ENCODE measurements at places on chromosomes 2 and 18.

- no peak for DNase-seq
These were observed 127.5 kb downstream of the NCK2 start for GRCh38 chr2:105872142-105872728.

GRCh38 chr2:195468771-195469170 lies 188.3 kb upstream of the SLC39A10 start:
- DNase-seq = no peak

DNA sequence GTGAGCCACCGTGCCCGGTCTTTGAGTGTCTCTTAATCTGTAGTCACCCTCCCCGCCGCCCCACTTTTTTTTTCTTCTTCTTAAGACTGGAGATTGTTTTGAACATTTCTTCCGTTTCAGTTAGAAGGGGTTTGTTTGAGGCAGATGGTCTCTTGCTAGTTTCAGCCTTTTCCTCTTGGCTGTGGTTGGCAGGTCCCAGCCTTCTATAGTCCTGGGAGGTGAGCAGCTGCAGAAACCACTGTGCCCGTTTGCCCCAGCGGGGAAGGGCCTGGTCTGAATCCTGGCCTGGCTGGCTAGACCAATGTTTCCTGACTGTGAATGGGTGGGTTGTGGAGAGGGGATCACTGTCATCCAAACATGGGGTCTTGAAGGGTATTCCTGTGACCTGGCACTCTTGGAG lies 30.1 kb upstream of the MCFD2 start:
- DNase-seq = no peak

- DNase-seq = peak; percentile 33
These were observed 1.1 kb downstream of the SH3RF3 start for GRCh38 chr2:109129921-109130722.

- DNase-seq = no peak
These were observed 413.3 kb downstream of the TSN start for GRCh38 chr2:122168799-122169198.

DNA sequence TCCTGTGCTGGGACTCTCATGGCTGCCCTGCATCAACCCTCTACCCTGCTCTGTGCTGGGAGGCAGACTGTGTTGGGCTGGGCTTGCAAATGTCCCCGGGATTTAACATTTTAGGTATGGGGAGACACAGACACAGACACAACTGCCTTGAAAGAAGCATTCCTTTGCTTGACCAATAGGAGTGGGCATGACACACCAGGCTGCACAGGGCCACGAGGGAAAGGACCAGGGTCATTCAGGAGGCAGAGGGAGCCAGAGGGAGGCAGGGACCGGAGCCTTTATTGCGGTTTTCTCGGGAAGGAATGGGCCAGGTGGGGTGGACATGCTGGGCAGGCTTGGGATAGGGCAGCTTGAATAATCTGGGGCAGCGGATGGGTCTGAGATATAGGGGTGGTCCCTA lies 238.7 kb upstream of the COPS8 start:
- no peak for DNase-seq

GRCh38 chr2:200618054-200618419 lies 32.2 kb downstream of the AOX1 start:
- DNase-seq = no peak

DNA sequence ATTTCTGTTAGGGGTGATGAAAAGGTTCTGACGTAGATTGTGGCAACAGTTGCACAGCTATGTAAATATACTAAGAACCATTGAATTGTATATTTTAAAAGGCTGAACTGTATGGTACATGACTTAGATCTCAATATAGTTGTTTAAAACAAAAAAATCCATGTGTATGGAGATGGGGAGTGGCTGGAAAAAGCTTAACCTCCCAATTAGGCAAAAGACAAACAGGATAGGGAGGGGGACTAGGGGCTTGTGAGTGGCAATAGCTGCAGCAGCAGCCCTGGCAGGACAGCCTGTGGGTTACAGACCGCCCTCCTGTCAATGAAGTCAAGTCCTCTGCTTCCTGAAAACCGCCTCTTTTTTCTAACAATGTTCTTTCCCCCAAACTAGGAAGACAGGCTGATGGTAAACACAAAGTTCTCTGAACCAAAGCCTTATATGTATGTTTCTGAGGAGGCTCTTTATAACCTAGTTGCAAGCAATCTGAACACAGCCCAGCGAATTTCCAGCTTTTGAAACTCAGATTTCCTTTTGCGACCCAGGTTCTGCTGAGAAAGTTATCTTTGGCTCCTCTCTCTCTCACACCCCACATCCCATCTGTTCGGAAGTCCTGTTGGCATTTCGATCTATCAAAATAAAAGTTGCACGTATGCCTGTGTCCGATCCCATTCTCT lies 10.3 kb downstream of the ATP8B1 start:
- DNase-seq = no peak

DNA sequence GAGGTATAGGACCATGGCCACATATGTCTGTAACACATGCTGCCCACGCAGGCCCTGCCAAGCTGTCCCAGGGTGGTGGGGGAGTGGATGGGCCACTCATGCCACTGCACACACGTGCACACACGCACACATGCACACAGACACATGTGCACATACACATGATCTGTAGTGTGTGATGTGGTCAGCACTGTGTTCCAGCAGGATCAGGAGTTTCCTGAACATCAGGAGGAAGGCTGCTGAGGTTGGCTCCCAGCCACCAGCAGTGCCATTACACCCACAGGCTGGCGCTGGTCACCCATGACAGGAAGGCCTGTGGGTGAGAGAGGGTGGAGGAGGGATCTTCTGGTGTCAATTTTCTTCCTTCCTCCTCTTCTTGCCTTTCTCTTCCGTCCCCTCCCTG lies 44.7 kb downstream of the POMC start:
- no peak for DNase-seq

- no peak for DNase-seq
These were observed 132.4 kb downstream of the USP34 start for GRCh38 chr2:61338447-61338846.

GRCh38 chr2:61959381-61960293 lies 54.2 kb downstream of the COMMD1 start:
- no peak for DNase-seq
